ENCODE measurements at places on chromosomes 1 and 21. TPM values are rescaled to one million over a fixed set of nuclear protein-coding genes. Genes with fewer than 3 reads are reported as not detected.

DNA sequence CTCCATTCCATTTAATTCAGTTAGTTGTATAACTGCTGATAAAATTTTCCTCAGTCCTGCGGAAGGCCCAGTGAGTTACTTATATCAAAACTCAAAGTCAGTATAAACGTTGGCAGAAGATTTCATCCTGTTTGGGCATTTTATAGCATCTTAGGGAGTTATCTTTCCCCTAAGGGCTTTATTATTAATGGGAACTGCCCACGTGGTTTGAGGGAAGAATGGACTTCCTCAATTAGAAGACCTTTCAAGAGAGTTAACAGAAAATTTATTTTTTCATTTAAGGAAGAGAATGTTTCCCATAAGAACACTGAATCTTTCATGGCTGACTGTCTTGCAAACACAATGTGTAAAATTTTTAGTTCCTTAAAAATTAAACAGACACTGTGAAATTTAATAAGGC lies 400.1 kb downstream of the NEGR1 start:
- no peaks in the 10 kb centered on the region for H3K27me3 ChIP-seq
- no peak for DNase-seq
- H3K36me3 ChIP-seq = no peaks in the 10 kb centered on the region
- H3K4me3 ChIP-seq = no peak overlapping the region

DNA sequence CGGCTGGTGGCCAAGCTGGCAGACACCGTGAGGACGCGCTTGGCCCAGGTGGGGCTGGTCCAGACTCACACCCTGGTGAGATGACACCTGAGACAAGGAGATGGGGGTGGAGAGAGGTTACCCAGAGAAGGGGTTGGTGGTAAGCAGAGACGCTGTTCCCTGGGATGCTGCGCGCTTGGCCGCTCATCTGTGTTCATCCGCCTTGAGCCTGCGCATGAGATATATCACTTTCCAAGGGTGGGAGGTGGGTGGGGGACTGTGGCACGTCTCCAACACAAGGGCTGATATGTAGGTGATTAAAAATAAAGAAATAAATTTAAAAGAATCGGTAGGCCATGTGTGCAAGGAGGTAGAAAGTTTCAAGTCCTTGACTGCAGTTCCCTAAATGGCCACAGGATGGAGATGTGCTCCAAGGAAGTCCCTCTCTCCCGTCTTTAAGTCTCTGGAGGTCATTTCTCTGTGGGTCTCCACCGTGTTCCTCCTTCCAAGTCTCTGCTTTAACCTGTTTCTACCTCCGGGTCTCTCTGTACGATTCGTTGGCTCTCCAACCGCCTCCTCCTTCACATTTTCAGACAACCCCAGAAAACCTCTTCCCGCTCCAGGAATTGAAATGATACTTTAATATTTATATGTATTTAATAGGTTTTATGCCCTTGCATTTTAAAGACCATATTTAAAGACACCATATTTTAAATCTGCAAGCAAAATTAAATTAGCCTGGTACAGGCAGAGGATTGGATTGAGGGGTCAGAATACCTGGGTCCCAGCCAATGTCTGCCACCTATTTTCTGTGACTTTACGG lies 4.5 kb downstream of the TTC24 start:
- H3K4me1 ChIP-seq = no peaks in the 10 kb centered on the region
- no peak overlapping the region for H3K27ac ChIP-seq
- no peak overlapping the region for H3K4me3 ChIP-seq
- H3K36me3 ChIP-seq = no peaks in the 10 kb centered on the region
- peak; percentile 84 for DNase-seq

The SDC3 gene
- total RNA-seq = 15.2 TPM

The LAMB3 gene
- 110 TPM for total RNA-seq

The VWA1 gene
- total RNA-seq = 74.0 TPM

- no peak for DNase-seq
- no peak overlapping the region for H3K27ac ChIP-seq
- H3K4me1 ChIP-seq = no peaks in the 10 kb centered on the region
- H3K27me3 ChIP-seq = no peaks in the 10 kb centered on the region
These were observed 108.7 kb downstream of the TSEN15 start for GRCh38 chr1:184160236-184160635.

DNA sequence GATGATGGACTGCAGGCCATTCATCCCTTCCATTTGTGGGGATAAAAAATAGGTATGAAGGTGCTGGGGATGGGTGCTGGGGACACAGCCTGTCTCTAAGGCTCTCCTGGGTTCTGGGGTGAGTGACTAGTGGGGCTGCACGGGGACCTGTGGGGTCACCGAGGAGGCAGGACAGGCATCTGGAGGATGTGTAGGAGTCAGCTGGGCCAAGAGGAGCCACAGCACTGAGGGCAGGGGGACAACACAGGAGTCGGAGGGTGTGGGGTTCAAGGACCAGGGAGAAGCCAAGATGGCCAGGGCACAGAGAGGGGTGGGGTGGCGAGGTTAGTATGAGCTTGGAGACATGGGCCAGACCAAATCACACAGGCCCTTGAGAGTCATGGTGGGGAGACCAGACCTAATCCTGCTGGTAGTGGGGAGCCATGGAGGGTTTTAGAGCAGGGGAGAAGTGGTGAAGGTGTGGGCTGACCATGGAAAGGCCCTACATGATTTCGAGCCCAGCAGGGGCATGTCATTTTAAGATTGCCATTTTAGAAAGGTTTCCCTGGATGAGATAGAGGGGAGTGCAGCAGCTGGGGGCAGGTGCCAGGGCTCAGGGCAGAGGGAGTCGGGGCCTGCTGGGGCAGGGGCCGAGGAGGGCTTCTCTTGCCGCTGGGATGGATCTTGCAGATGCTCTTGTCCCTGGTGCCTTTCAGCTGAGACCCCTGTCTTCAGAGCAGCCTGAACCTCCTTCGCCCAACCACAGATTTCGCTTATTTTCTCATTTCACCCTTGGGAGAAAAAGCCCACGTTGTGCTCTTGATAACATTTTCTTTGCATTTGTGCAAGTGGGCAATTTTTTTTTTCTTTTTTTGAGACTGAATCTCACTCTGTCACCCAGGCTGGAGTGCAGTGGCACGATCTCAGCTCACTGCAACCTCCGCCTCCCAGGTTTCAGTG lies 22.7 kb downstream of the SERINC2 start:
- no peak overlapping the region for H3K4me3 ChIP-seq
- no peaks in the 10 kb centered on the region for H3K36me3 ChIP-seq
- no peaks in the 10 kb centered on the region for H3K4me1 ChIP-seq
- H3K27me3 ChIP-seq = no peaks in the 10 kb centered on the region
- H3K27ac ChIP-seq = no peak overlapping the region
- no peak for DNase-seq

GRCh38 chr1:42739753-42740700 lies at the start of gene CLDN19:
Gene CLDN19 (minus strand): TSS chr1:42740236. CDS start chr1:42740063, 173 bp downstream.
- H3K4me1 ChIP-seq = no peaks in the 10 kb centered on the region
- no peak for DNase-seq
- no peaks in the 10 kb centered on the region for H3K36me3 ChIP-seq
- H3K27ac ChIP-seq = no peak within 1 kb of the TSS

- H3K4me3 ChIP-seq = no peak overlapping the region
- H3K27ac ChIP-seq = no peak overlapping the region
- no peaks in the 10 kb centered on the region for H3K27me3 ChIP-seq
These were observed 173.9 kb downstream of the DUSP10 start for GRCh38 chr1:221567859-221568507.

DNA sequence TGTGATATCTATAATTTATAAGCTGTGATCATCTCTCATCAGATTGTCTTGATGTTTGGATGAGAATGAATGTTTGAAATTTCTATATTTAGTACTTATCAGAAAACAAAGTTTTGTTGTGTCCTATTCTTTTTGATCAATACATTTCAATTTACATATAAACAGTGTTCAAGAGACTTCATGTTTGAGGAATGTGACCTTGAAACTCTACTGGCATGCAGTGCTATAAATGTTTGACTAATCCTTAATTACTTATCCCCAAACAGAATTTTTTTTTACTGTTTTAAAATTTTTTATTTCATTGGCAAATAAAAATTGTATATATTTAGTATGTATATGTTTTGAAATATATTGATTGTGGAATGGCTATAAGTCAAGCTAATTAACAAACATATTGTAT lies 1.5 kb upstream of the PRKAA2 start:
- H3K27me3 ChIP-seq = no peaks in the 10 kb centered on the region
- H3K4me1 ChIP-seq = no peaks in the 10 kb centered on the region
- H3K27ac ChIP-seq = no peak overlapping the region
- no peak overlapping the region for H3K4me3 ChIP-seq

The CELA2A gene
- not detected for total RNA-seq

DNA sequence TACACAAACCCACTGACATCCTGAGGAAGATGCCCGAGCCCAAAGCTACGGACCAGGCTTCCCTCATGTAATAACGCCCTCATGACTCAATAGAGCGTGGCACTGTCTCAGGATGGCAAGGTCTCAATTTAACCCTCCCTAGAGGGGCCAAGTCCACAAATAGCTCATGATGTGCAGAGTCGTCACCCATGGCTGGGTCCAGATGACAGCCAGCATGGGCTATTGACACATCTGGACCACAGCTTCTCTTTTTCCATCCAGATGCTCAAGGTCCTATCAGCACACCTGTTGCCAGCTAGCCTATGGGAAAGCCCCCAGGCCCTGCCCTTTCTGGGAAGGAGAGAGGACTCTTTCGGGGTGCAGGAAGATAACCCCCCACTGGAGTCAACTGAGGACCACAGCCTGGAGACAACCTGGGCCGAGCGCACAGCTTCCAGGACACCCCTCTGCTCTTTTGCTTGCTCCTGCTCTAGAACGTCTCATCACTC lies 2.8 kb downstream of the LAPTM5 start:
- no peak for DNase-seq
- H3K27me3 ChIP-seq = no peaks in the 10 kb centered on the region
- no peaks in the 10 kb centered on the region for H3K36me3 ChIP-seq
- no peak overlapping the region for H3K4me3 ChIP-seq
- H3K4me1 ChIP-seq = peaks cover 6% of the 10 kb centered on the region
- peak overlapping the region; percentile 50 for H3K27ac ChIP-seq

DNA sequence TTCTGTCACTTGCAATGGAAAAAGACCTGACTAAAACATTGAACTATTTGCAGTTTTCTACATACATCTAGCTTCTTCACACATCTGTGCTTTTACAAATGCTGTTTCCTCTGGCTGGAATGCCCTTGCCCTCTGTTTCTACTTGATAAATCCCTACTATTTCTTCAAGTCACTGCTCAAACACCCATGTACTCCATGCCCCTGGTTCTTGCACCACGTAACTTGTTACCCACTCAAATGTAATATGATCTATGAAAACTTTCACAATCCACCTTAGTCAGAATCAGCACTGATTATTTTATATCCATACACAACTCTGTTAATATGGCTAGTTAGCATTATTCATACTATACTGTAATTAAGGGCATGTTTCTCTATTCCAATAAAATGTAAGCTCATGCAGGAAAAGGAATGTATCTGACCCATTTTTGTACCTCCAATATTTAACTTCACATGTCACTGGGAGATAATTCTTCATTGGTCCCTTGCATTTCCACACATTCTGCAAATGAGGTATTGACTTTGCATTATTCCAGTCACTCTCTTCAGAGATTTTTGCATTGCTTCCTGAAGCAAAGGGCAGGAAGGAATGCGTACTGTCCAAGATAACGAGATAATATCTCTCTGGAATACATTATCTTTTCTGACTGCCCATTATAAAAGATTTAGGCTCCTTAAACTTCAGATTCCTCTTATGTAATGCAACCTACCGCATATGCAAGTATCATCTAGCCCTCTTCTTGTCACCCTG lies 158.3 kb downstream of the COL24A1 start:
- H3K4me3 ChIP-seq = no peak overlapping the region
- no peaks in the 10 kb centered on the region for H3K36me3 ChIP-seq
- H3K27ac ChIP-seq = no peak overlapping the region
- DNase-seq = no peak
- H3K27me3 ChIP-seq = no peaks in the 10 kb centered on the region

- peaks cover 19% of the 10 kb centered on the region for H3K4me1 ChIP-seq
- no peak for DNase-seq
- peak overlapping the region; percentile 21 for H3K4me3 ChIP-seq
- H3K36me3 ChIP-seq = no peaks in the 10 kb centered on the region
These were observed 5.1 kb downstream of the MAP7D1 start for GRCh38 chr1:36160949-36161485.

GRCh38 chr1:25612421-25612820 lies 4.2 kb upstream of the MAN1C1 start:
- H3K27me3 ChIP-seq = no peaks in the 10 kb centered on the region
- no peak overlapping the region for H3K27ac ChIP-seq
- no peak for DNase-seq
- H3K4me1 ChIP-seq = peaks cover 6% of the 10 kb centered on the region
- H3K4me3 ChIP-seq = no peak overlapping the region

DNA sequence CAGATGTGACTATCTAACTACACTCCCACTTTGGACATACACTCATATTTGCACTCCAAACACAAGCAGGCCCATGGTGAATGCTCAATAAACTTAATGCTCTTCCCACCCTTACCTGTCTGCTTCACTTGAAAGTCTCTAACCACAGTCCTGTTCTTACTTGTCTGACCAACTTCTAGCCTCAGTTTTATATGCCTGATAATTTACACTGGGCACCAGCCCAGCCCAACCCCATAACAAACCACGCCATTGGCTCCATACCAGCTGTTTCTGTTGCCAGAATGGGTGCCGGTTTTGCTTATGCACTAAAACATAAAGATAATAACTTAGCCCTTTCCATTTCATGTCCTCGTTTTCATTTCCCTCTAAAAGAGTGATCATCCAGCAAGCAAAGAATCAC lies 395.4 kb downstream of the NTNG1 start:
- DNase-seq = peak; percentile 86
- no peaks in the 10 kb centered on the region for H3K27me3 ChIP-seq
- H3K36me3 ChIP-seq = no peaks in the 10 kb centered on the region
- H3K27ac ChIP-seq = peak overlapping the region; percentile 43

- no peaks in the 10 kb centered on the region for H3K27me3 ChIP-seq
- no peak overlapping the region for H3K4me3 ChIP-seq
- no peaks in the 10 kb centered on the region for H3K36me3 ChIP-seq
- no peak overlapping the region for H3K27ac ChIP-seq
- no peaks in the 10 kb centered on the region for H3K4me1 ChIP-seq
These were observed 38.0 kb downstream of the LAMC1 start for GRCh38 chr1:183061194-183061593.

Measured in colonic mucosa (tissue), 4 donors.